ELR (cell line): ENCODE measurements at places on chromosomes 2 and 18.

DNA sequence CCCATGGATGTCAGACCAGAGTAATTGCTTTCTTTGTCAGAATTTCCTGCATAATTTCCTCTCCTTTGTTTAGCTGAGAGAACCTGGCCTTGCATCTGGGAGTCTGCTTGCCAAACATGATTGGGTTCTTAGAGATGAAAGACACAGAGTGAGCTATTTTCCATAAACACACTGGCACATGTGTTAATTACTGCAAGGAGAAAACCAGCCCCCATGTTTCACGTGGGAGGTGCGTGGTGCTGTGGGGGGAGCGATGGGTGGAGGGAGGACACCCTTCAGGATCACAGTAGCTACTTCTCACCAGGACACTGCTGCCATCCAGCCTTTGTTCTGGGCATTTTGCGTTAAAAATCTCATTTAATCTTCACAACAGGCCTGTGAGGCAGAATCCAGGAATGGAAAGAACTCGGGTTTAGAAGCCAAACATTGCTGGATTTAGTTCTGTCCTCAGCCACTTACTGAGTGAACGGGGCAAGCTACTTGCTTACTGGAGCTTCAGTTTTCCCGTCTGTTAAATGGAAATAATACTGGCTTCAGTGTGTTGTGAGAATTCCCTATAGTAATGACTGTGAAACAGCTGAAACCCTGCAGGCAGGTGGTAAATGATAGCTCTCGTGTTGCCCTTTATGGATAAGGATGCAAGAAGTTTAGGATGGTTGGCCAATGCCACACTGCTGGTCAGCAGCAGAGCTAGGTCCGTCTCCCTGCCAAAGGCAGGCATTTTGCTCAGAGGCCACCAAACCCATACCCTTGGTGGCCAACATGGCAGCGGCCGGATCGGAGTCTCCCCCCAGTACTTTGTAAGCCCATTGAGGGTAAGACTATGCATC lies 100.1 kb upstream of the ASAP2 start:
- no peak for DNase-seq

GRCh38 chr2:222683805-222684204 lies 12.3 kb downstream of the MOGAT1 start:
- DNase-seq, result no peak

GRCh38 chr18:1784113-1784512 lies 787.2 kb downstream of the METTL4 start:
- DNase-seq, result no peak

GRCh38 chr2:227164763-227165291 lies 403 bp downstream of the COL4A3 start:
- peak; percentile 17 for DNase-seq

DNA sequence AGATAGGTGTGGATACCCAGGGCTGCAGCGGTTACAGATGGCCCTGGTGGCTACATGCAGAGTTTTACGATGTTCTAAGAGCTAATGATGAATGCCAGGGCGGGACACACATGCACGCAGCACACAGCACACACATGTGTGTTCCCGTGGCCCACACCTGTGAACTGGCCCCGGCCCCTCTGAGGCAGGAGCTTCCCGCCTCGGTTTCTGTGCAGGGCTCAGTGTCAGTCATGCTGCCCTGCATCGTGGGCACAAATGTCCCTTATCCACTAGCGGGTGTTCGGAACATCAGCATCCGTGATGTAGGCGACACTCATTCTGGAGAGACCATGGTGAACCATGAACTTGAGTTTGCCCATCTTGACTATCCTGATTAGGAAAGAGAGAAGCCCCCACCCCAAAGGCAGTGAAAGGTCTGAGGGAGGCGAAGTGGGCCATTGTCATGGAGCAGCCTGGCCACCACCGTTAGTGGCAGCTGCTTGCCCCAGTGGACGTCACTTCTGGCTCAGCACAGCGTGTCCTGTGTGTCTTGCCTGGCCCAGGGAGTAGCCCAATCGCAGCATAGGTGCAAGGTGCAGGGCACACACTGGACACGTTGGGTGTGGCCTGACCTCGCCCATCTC lies 43.8 kb downstream of the DCDC2C start:
- DNase-seq, result no peak

- DNase-seq, result no peak
Observed at GRCh38 chr2:15765686-15766302, 174.1 kb downstream of the DDX1 start.
